ENCODE measurements at places on chromosomes 7 and 10. TPM values are rescaled to one million over a fixed set of nuclear protein-coding genes. Genes with fewer than 3 reads are reported as not detected.

GRCh38 chr10:11465406-11465805, 146.0 kb downstream of the USP6NL start:
- H3K4me3 ChIP-seq, result no peak overlapping the region
- H3K27me3 ChIP-seq, result no peaks in the 10 kb centered on the region
- peaks cover 7% of the 10 kb centered on the region for H3K4me1 ChIP-seq

DNA sequence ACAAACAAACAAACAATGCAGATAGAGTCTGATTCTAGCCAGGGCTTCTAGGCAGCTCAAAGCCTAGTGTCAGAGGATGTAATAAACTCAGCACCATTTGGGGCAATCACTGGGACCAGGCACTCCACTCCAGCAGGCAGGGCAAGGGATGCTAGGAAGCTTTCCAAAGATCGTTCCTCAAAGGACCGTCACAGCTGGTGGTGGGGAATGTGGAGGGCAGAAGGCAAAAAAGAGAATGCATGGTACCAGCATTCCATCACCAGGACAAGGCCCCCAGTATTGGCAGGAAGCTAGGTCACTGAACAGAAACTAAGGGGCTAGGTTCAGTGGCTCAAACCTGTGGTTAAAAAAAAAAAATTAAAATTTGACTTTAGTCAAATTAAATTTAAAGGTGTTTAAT, 94.2 kb downstream of the CUL2 start:
- H3K27me3 ChIP-seq, result no peaks in the 10 kb centered on the region
- no peaks in the 10 kb centered on the region for H3K4me1 ChIP-seq
- no peak overlapping the region for H3K4me3 ChIP-seq
- H3K27ac ChIP-seq, result no peak overlapping the region

DNA sequence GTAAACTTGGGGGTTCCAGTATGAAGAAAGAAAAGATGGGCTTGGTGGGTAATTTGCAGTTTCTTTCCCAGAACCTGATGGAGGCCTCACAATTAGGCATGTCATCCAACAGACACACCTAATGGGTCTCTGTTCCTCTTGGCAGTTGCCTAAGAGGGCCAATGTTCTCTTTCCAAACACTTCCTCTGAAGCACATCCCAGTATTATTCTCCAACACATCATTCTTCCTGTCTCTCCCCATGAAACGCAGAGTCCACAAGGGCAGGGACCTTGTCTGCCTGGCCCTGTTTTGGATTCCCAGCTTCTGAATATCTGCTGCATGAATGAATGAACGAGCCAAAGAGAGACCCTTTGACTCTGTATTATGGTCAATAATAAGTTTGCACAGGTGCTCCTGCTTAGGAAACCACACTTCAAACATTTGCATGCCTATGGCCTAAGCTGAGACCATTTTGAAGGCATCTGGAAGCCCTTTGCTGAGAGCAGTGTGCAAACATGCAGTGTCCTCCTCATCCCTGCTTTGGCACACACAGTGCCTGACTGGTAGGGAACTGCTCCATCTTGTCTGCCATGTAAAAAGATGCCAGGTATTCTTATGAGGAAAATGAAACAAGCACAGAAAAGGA, 100.9 kb upstream of the CHST15 start:
- no peak for DNase-seq
- H3K4me1 ChIP-seq, result peaks cover 3% of the 10 kb centered on the region
- H3K36me3 ChIP-seq, result no peaks in the 10 kb centered on the region
- H3K27ac ChIP-seq, result no peak overlapping the region
- H3K27me3 ChIP-seq, result no peaks in the 10 kb centered on the region
- H3K4me3 ChIP-seq, result no peak overlapping the region

DNA sequence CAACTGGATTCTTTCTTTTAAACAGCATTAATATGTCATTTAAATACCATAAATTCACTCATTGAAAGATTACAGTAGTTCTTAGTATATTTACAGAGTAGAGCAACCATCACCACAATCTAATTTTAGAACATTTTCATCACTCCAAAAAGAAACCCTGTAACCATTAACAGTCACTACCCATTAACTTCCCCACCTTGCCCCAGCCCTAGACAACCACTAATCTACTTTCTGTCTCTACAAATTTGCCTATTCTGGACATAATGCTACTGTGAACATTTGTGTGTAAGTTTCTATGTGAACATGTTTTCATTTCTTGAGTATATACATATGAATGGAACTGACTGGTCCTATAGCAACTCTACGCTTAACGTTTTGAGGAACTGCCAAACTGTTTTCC, 42.4 kb downstream of the P4HA1 start:
- no peaks in the 10 kb centered on the region for H3K36me3 ChIP-seq
- H3K4me1 ChIP-seq, result no peaks in the 10 kb centered on the region
- no peak overlapping the region for H3K4me3 ChIP-seq

Gene CLCN1
- total RNA-seq, result not detected

DNA sequence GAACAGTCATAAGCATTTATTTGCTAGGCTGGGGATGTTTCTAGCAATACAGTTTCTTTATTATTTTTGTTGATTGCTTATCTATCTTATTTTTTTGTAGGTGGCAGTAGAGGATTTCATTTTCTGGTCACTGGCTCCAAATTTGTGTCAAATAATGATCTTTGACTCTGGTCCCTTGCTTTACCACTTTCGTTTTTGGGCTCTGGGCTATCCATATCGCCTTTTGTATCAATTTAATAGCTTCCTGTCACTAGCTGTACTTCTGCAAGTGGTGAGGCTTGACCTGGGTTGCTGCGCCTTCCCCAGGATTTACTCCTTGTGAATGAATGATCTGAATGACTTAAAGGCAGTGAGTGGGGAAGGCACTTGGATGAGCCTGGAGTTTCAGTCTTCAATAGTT, 48.4 kb downstream of the MDFIC start:
- DNase-seq, result no peak
- no peak overlapping the region for H3K27ac ChIP-seq
- peaks cover 2% of the 10 kb centered on the region for H3K4me1 ChIP-seq
- H3K27me3 ChIP-seq, result no peaks in the 10 kb centered on the region
- H3K36me3 ChIP-seq, result no peaks in the 10 kb centered on the region

- H3K27me3 ChIP-seq, result no peaks in the 10 kb centered on the region
- no peaks in the 10 kb centered on the region for H3K4me1 ChIP-seq
- H3K27ac ChIP-seq, result no peak overlapping the region
- H3K4me3 ChIP-seq, result no peak overlapping the region
These were observed 183.2 kb downstream of the SEM1 start for GRCh38 chr7:96526496-96526895.

DNA sequence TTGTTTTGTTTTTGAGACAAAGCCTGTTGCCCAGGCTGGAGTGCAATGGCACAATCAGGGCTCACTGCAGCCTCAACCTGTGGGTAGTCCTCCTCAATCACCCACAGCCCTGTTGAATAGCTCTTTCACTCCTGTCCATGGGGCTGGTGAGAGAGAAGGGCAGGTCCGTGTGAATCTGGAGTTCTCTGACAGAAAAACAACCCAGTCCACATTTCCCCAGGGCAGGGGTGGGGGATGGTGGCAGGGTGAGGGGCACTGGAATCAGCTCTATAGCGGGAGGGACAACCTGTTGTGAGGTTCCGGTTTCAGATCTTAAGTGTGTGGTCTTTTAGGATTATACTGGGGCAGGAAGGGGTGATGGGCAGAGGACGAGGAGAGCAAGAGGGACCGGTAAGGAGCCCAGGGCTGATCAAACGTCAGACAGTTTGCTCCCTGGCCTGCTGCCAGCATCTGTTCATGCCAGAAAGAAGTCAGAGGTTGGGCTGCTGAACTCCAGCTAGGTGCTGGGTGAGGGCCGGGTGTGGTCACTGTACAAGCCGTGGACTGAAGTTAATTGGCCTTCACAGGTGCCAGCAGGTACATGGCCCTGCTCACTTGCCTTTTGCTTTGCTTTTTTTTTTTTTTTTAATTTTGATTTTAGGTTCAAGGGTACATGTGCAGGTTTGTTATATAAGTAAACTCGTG, 33.2 kb upstream of the MKRN1 start:
- H3K27ac ChIP-seq, result no peak overlapping the region
- H3K4me1 ChIP-seq, result no peaks in the 10 kb centered on the region
- H3K4me3 ChIP-seq, result no peak overlapping the region
- no peaks in the 10 kb centered on the region for H3K27me3 ChIP-seq
- H3K36me3 ChIP-seq, result no peaks in the 10 kb centered on the region
- peak; percentile 58 for DNase-seq

DNA sequence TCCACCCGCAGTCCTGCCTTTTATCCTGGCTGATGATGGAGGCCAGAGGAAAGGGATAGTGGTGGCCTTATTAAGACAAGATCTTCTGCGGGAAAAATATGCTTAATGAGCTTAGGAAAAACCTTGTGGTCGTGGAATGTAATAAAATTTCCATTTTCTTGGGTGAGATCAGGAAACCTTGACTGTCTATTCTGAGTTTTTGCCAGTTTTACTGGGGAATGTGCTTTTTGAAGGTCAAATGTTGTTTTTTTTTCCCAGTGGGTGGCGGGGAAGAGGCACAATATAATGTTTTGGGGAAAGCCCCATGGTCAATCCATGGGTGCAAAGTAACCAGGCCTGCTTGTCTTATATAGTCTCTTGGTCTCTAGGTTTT, 118.5 kb downstream of the CREB5 start:
- peaks cover 12% of the 10 kb centered on the region for H3K4me1 ChIP-seq
- H3K36me3 ChIP-seq, result no peaks in the 10 kb centered on the region
- no peaks in the 10 kb centered on the region for H3K27me3 ChIP-seq
- DNase-seq, result no peak

DNA sequence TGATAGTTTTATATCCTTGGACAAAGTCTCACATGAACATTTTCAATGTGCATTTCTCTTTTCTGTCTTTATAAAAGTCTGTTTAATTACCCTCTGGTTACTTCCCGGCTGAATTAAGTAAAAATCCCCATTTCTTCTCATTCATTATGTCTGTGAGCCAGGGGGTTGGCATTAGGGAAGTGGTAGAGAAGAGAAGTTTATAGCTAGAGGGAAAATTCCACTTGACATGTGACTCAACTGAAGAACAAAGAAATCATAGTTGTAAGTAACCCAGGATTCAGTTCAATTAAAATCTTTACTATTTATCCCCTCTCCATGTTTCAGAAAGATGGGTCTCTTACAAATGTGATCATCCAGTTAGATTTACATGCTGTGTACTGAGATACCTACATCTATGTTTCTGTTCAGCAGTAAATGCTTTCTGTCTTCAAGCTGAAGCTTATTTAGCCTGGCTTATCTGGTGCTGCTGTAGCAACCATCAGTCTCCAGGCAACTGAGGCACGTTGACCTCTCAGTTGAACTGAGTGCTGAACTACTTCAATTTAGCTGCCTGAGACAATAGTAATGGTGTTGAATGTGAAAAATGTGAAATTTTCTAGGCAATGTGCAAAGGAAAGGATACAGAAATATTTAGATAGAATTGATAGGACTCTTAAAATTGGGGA, 181.6 kb downstream of the MLLT10 start:
- H3K4me3 ChIP-seq, result no peak overlapping the region
- H3K36me3 ChIP-seq, result no peaks in the 10 kb centered on the region
- no peak overlapping the region for H3K27ac ChIP-seq
- DNase-seq, result no peak

DNA sequence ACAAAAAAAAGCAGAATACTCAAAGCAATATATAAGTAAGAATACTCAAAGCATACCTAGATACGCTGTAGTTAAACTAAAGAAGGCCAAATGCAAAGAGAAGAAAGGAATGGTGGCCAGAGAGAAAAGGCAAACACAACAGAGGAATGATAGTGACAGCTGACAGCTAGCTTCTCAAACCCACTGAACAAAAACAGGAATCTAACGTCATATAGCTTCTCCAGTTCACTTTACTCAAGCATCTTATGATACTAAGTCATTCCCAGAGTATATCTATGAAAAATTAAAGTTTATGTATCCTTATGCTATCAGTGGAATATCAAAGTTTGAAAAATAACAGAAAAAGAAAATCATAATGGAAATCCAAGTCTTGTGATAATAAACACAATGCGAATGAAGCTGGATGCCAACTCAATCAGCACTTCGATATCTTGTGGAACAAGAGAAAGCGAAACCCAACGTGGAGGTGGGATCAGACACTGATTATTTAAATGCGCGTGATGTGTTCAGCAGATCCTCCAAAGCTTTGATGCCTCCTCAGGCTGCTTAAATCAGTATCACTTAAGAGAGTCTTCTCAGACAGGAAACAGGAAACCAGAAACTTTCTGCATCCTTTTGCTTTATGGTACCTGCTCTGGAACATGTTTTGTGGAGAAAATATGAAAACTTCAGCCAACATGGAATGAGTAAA, 102.8 kb downstream of the PIP4K2A start:
- no peaks in the 10 kb centered on the region for H3K36me3 ChIP-seq
- no peak for DNase-seq
- no peak overlapping the region for H3K27ac ChIP-seq
- H3K4me3 ChIP-seq, result no peak overlapping the region

Gene CFAP46
- total RNA-seq, result 22.4 TPM

Gene DIP2C
- total RNA-seq, result 13.9 TPM

Gene LRGUK
- total RNA-seq, result 0.67 TPM

DNA sequence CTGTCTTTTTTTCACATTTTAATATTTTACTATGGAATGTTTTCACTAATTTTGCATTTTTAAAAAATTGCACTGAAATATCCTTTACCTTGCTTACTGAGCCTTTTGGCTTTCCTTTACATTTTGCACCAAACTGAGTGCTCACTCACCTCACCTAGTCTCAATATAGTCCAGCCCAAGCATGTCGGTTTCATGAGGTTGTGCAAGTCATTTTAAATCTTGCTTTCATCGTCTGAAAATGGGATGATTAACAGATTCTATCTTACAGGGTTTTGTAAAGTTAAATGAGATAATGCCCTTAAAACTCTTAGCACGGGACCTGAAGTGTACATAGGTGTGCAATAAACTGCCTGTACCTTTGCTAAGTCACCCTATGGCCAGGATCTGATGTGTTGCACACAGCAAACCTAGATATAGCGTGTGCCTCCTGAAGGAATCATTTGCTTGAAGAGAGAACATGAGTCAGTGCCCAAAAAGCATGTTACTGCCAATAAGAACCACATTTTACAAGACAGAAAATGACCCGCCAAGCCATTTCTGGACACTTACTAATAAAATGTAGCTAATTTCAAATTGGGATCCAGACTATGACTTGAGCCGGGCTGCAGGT, 199.8 kb downstream of the JCAD start:
- no peak for DNase-seq
- H3K4me1 ChIP-seq, result no peaks in the 10 kb centered on the region
- H3K27me3 ChIP-seq, result no peaks in the 10 kb centered on the region
- no peaks in the 10 kb centered on the region for H3K36me3 ChIP-seq
- no peak overlapping the region for H3K27ac ChIP-seq
- H3K4me3 ChIP-seq, result no peak overlapping the region
